Posterior cingulate gyrus (tissue), 11 donors: ENCODE measurements at places on chromosomes 11 and 22.

DNA sequence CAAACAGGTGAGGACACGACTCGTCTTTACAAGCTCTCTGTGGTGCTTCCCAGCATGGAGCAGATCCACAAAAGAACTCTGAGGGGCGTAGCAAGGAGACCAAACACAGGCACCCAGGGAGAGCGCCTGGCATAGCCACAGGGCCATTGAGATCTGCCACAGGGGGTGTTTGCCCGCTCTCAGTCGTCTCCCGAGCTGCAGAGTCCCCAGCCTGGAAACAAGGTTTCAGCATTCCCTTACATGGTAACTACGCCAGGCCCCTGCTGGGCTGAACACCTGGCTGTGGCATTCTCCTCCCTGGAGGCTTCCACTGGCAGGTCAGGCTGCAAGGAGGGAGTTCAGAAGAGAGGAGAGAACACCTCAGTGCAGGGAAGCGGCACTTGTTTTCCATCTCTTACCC, 962.1 kb downstream of the NTM start:
- no peak for DNase-seq

DNA sequence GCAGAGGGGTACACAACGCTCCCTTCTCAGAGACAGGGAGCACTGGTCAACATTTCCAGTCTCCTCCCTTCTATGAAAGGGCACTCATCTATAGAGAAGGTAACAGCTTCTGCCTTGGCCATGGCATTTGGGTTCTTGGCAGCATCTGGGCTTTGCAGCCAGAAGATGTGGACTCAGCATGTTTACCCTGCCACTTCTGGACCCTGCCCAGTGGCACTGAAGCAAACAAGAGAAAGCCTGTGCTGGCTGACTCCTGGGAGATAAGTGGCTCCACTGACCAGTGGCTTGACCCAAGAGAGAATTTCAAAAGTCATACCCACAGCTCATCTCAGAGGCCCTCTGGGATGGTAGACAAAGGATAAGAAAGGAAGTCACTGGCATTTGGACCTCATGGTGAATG, 8.0 kb downstream of the CSNK2A3 start:
- DNase-seq, result no peak

GRCh38 chr11:30991376-30991775, 378.2 kb downstream of the DCDC1 start:
- no peak for DNase-seq

GRCh38 chr11:96311120-96311568, 31.9 kb downstream of the MAML2 start:
- no peak for DNase-seq

DNA sequence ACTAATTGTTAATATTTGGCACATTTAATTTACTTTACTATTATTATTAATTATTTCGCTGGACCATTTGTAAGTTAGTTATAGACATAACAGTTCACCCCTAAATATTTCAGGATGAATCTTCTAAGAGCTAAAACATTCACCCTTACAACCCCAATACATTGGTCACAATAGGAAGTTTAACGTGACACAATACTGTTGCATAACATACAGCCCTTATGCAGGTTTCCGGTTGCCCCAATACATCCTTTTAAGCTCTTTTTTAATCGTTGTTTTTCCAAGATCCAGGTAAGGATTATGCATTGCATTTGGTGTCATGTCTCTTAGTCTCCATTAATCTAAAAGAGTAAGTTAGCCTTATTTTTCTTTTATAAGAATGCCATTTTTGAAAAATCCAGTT, 71.2 kb downstream of the HSD17B12 start:
- no peak for DNase-seq

GRCh38 chr22:17060126-17060525, 24.7 kb upstream of the IL17RA start:
- DNase-seq, result no peak

DNA sequence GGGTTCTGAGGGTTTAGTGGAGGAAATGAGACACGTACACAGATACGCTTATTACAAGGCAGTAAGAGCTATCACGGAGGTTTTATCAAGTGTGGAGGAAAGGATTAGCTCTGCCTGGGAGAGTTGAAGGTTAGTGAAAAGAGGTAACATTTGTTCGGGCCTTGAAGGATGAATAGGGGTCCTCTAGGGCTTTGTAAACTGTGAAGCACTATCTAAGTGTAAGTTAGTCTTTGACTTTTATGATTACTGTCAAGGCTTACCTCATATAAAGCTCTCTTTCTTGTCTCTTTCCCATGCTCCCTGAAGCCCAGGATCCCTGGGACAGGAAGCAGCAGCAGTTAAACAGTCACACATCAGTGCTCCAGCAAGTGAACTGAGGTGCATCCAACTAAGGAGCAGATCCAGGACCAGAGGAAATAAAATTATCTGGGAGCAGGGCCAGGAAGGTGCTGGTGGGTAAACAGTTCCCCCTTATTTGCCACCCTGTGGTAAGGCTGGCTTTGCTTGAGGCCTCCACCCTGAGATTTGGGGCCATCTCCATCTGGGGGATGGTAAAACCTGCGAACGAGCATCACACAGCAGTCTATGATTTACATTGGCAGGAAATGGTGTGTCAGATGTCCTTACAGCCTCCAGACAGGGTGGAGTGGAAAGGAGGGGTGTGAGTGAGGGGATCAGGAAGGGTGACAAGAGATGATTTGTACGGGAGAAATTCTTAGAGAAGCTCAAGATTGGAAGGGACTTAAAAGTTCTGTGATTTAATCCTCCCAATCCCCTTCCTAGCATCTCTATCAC, 27.2 kb downstream of the GVQW3 start:
- no peak for DNase-seq

GRCh38 chr11:2987881-2988861, 4.0 kb downstream of the NAP1L4 start:
- no peak for DNase-seq

GRCh38 chr22:17563936-17564391, 666 bp downstream of the SLC25A18 start:
- peak; percentile 77 for DNase-seq

GRCh38 chr11:83971063-83971462, 684.9 kb upstream of the CCDC90B start:
- no peak for DNase-seq

DNA sequence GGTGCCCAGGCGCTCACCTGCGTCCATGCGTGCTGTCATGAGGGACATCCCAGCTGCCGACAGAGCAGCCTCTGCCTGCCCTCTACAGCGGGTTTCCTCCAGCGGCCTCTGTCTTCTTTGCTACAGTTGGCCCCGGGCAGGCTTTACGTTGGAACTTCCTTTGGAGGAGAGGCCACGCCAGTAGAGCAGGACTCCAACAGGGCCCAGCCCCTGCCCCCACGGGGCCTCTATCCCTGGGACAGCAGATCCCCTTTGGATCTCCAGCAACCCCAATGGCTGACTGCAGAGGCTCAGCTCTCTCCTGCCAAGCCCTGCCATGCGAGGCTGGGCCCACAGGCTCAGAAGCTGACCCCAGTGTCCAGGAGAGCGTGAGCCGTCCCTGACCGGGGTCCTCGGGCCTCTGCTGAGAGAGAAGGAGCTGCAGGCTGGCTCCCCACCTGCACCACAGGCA, 12.1 kb downstream of the TRPM5 start:
- DNase-seq, result no peak

GRCh38 chr11:121592708-121593107, 139.9 kb upstream of the SORL1-AS1 start:
- no peak for DNase-seq

DNA sequence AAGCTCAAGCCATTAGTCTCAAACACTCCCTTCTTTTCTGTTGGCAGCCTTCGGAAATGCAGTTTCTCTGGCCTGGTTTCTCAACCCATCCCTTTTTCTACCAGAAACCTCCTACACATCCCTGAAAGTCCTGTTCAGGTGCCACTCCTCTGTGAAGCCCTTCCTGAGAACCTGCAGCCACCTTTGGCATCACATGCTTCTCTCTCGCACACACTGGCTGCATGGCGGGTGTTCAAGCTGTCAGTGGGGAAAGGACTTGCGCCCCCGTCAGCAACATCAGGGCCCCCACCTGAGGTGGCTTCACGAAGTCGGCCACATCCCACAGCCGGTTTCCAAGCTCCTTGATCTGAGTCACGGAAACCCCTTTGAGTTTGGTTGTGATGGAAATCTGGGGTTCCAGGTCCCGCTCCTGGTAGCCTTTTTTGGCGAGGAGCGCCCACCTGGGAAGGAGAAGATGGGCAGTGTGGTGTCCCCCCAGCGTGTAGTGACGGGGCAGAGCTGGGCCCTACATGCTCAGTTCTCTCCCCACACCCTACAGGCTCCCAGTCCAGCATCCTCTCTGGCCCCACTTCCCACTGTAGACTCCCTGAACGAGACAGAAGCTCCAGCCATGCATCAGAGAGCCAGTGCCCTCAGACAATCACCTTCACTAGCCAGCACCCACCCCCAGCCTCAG, 1.7 kb upstream of the LRRC74B start:
- DNase-seq, result no peak

DNA sequence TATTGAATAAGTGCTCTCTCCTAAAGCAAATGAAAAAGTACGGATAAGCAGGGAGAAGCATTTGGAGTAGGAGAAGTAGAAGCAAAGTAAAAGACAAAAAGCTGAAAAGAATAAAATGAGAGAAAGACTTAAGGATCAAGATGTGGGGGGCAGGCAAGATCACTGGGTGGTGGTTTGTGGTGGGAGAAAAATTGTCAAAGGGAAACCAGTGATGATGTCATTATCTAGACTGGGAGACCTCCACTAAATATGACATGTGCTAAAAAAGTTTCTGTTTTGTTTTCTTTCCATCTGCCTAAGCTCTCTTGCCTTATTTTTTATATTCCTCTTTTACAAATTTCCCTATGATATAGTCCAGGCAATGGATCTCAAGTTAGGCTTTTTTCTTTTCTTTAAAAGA, 14.8 kb upstream of the MAML2 start:
- no peak for DNase-seq

DNA sequence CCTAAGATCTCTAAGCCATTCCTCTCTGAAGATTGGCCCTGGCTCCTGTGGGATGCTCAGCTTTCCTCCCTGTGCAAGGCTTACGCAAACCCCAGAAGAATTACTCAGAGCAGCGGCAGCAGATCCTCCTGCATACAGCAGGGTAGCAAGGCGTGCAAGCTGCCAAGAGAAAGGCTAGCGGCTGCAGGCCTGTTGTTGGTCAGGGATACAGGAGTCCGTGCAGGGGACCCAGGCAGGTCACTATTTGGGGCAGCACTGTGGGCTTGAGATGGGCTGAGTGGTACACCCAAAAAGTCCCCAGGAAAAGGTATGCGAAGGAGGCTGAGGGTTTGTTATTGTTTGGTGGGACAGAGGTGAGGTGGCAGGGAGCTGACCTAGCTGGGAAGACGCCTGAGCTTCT, 1.5 kb downstream of the GLB1L2 start:
- DNase-seq, result no peak
